Neural crest cell (in vitro differentiated cells): ENCODE measurements at places on chromosomes 4 and X. TPM values are rescaled to one million over a fixed set of nuclear protein-coding genes. Genes with fewer than 3 reads are reported as not detected.

DNA sequence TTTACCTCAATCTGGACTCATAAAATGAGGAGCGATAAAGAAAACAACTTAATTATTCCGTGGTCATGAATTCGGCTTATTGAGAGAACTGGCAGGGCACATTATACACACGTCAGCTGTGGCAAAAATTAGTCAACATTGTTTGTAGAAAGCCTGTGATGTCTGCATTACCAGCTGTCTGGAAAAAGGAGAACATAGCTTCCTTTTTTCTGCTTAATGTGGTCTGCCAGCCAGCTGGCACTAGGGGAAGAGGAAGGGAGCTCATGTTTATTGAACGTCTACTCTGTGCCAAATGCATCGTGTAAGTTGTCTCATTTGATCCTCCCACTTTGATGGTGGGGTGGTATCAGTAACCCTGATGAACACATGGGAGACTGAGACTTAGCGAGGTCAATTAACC is 367.6 kb downstream of the ARHGAP24 start:
- no peak for DNase-seq
- H3K36me3 ChIP-seq: no peaks in the 10 kb centered on the region
- H3K4me1 ChIP-seq: no peaks in the 10 kb centered on the region
- no peak overlapping the region for H3K4me3 ChIP-seq

- H3K27ac ChIP-seq: no peak overlapping the region
- no peaks in the 10 kb centered on the region for H3K36me3 ChIP-seq
- H3K4me1 ChIP-seq: no peaks in the 10 kb centered on the region
- H3K4me3 ChIP-seq: no peak overlapping the region
- DNase-seq: no peak
- no peaks in the 10 kb centered on the region for H3K27me3 ChIP-seq
Observed at GRCh38 chr4:120481756-120482155, 415.1 kb upstream of the MAD2L1 start.

GRCh38 chr4:85459736-85460135 is 15.2 kb upstream of the ARHGAP24 start:
- peaks cover 7% of the 10 kb centered on the region for H3K4me1 ChIP-seq
- DNase-seq: no peak
- no peaks in the 10 kb centered on the region for H3K27me3 ChIP-seq
- H3K27ac ChIP-seq: no peak overlapping the region
- H3K36me3 ChIP-seq: no peaks in the 10 kb centered on the region
- no peak overlapping the region for H3K4me3 ChIP-seq

GRCh38 chr4:52976523-52977230 is 114.6 kb downstream of the RASL11B start:
- peaks cover 7% of the 10 kb centered on the region for H3K27me3 ChIP-seq
- no peak overlapping the region for H3K4me3 ChIP-seq
- no peak overlapping the region for H3K27ac ChIP-seq
- no peak for DNase-seq

Gene CCNA2
- total RNA-seq: 85.2 and 85.3 TPM in 2 replicates

GRCh38 chrX:103495786-103496185 is 23.5 kb downstream of the RAB40A start:
- H3K27ac ChIP-seq: no peak overlapping the region
- H3K4me3 ChIP-seq: no peak overlapping the region
- no peaks in the 10 kb centered on the region for H3K4me1 ChIP-seq
- no peaks in the 10 kb centered on the region for H3K27me3 ChIP-seq
- no peak for DNase-seq
- H3K36me3 ChIP-seq: peaks cover 7% of the 10 kb centered on the region

DNA sequence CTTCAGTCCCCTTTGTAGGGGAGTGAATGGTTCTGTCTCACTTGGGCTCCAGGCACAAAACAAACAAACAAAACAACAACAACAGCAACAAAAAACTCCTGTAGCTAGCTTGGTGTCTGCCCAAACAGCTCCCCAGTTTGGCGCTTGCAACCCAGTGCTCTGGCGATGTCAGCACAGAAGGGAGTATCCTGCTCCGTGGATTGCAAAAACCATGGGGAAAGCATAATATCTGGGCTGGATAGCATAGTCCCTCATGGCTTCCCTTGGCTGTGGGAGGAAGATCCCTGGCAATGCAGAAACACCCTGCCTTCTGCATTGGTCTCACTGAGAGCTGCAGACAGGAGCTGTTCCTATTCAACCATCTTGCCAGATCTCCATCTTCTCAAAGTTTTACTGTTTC is 39.7 kb downstream of the UGT2B17 start:
- no peaks in the 10 kb centered on the region for H3K4me1 ChIP-seq
- no peaks in the 10 kb centered on the region for H3K36me3 ChIP-seq
- no peak overlapping the region for H3K4me3 ChIP-seq
- no peak overlapping the region for H3K27ac ChIP-seq

DNA sequence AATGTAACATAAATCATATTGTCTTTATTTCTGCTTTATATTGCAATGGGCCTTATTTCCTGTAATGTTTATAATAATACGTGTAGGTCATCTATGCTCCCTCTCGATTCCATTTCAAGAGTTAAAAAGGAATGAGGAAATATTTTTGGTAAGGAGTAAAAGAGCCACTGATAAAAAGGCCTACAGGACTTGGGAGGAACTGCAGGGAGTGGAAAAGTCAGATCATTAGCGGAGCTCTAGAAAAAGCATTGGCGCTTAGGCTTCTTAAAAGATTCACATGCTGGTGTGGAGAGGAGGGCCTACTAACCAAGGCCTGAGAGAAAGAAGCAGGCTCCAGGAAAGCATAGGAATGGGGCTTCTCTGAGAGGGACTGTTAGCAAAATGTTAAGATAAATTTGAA is 82.9 kb upstream of the PNPLA4 start:
- no peak overlapping the region for H3K4me3 ChIP-seq
- H3K36me3 ChIP-seq: no peaks in the 10 kb centered on the region
- no peaks in the 10 kb centered on the region for H3K4me1 ChIP-seq
- DNase-seq: no peak
- H3K27me3 ChIP-seq: no peaks in the 10 kb centered on the region

DNA sequence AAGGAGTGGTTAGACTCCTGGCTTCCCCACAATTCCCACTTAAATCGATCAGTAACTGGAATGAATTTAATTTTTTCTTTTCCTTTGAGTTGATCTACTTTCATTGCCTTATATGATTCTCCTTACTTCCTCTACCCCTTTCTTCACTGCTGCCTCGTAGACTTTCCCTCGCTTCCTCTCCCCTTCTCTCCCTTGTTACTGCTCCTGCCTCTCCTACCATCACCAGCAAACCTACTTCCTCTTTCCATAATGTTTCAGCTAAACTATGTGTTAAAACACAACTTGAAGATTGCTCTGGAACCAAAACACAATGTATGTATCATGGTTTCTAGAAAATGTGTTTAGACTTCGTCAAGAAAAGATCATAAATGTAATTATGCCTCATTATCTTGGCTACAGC is 132.0 kb upstream of the TET2 start:
- DNase-seq: no peak
- no peaks in the 10 kb centered on the region for H3K36me3 ChIP-seq
- H3K27ac ChIP-seq: no peak overlapping the region
- H3K4me3 ChIP-seq: no peak overlapping the region
- no peaks in the 10 kb centered on the region for H3K4me1 ChIP-seq

- no peak overlapping the region for H3K4me3 ChIP-seq
- no peak for DNase-seq
- no peaks in the 10 kb centered on the region for H3K4me1 ChIP-seq
- H3K27ac ChIP-seq: no peak overlapping the region
- peaks cover 1% of the 10 kb centered on the region for H3K27me3 ChIP-seq
Observed at GRCh38 chr4:951186-951585, 18.9 kb downstream of the TMEM175 start.

DNA sequence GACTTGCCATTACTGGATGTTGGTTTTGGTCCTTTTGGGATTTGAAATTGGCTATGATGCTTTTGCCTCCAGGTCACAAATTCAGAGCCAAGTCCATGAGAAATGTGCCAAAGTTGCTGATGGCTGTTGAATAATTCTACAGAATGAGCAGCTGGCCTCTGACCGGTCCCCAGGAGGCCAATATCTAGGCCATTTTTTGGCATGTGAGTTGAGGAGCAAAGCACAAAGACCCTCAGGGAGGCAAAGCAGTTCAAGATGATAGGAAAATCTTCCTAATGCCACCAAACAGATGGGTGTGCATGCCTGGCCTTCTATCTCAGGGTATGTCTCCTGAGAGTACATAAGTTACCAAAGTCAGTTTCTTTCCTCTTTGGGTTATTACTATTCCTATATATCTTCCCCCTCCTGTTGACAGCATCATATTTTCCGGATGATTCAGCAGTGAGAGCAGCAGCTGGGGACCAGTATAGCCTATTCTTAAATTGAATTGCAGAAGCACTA is 44.4 kb downstream of the SEL1L3 start:
- H3K4me1 ChIP-seq: peaks cover 12% of the 10 kb centered on the region
- DNase-seq: no peak
- H3K27me3 ChIP-seq: no peaks in the 10 kb centered on the region
- H3K27ac ChIP-seq: no peak overlapping the region
- H3K36me3 ChIP-seq: no peaks in the 10 kb centered on the region

Gene DCAF4L1
- total RNA-seq: 0.20 and 0.26 TPM in 2 replicates

GRCh38 chr4:148481636-148482035 is 39.4 kb upstream of the NR3C2 start:
- peaks cover 3% of the 10 kb centered on the region for H3K27me3 ChIP-seq
- DNase-seq: no peak
- H3K4me3 ChIP-seq: no peak overlapping the region
- no peaks in the 10 kb centered on the region for H3K36me3 ChIP-seq
- no peaks in the 10 kb centered on the region for H3K4me1 ChIP-seq
- H3K27ac ChIP-seq: no peak overlapping the region

- DNase-seq: no peak
- no peaks in the 10 kb centered on the region for H3K36me3 ChIP-seq
- H3K4me1 ChIP-seq: no peaks in the 10 kb centered on the region
Observed at GRCh38 chr4:39655211-39655610, 16.5 kb upstream of the SMIM14 start.

DNA sequence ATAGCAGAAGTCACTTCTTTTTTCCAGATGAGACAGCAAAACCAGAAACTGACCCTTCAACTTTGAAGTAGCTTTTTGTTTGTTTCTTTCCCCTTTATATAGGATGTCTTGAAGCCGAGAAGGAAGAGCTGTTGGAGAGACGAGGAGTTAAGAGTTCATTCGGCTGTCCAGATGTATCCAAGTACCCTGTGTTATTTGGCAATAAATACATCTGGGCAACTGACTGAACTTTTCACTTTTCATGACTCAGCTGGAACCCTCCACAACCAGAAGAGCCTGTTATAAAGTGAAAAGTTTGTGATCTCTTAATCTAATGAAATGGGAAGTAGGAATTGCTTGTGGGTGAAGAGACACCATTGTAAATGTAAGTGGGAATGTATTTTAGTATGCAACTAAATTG is 131.2 kb downstream of the HTR2C start:
- DNase-seq: no peak
- H3K27me3 ChIP-seq: peaks cover 4% of the 10 kb centered on the region
- no peak overlapping the region for H3K27ac ChIP-seq

Gene SH2D1A
- 1.5 and 1.9 TPM in 2 replicates for total RNA-seq

GRCh38 chr4:173520921-173521466 is 9.0 kb downstream of the HAND2 start:
- peaks cover 21% of the 10 kb centered on the region for H3K4me1 ChIP-seq
- H3K27ac ChIP-seq: no peak overlapping the region
- peaks cover 100% of the 10 kb centered on the region for H3K27me3 ChIP-seq
- DNase-seq: no peak
- H3K36me3 ChIP-seq: no peaks in the 10 kb centered on the region
- H3K4me3 ChIP-seq: peak overlapping the region; percentile 78

DNA sequence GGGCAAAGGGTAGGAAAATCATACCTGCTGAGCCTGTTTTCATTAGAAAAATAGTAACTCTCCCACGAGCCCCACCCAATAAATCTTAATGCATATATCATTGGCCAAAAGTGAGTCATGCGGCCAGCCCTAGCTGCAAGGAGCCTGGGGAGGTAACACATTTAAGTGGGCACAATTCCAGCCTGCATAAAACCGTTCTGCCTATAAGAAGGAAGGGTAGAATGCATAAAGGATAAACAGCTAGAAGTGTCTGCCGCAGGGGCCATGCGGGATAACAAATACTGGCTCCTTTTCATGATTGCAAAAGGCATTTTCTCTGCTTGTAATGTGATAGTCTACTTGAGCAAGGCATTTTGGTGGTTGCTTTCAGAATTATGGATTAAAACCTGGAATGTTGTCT is 37.1 kb downstream of the EFHC2 start:
- H3K4me3 ChIP-seq: no peak overlapping the region
- no peaks in the 10 kb centered on the region for H3K36me3 ChIP-seq
- H3K4me1 ChIP-seq: no peaks in the 10 kb centered on the region
- H3K27me3 ChIP-seq: no peaks in the 10 kb centered on the region
- DNase-seq: no peak
- H3K27ac ChIP-seq: no peak overlapping the region

GRCh38 chrX:34270434-34270833 is 138.3 kb upstream of the FAM47A start:
- H3K27me3 ChIP-seq: no peaks in the 10 kb centered on the region
- no peak for DNase-seq
- H3K4me1 ChIP-seq: peaks cover 7% of the 10 kb centered on the region
- H3K27ac ChIP-seq: no peak overlapping the region
- no peaks in the 10 kb centered on the region for H3K36me3 ChIP-seq

Gene BMP3
- total RNA-seq: 0.34 and 0.40 TPM in 2 replicates

Gene ACE2
- not detected in 2 replicates for total RNA-seq

Gene FATE1
- total RNA-seq: not detected in 2 replicates

DNA sequence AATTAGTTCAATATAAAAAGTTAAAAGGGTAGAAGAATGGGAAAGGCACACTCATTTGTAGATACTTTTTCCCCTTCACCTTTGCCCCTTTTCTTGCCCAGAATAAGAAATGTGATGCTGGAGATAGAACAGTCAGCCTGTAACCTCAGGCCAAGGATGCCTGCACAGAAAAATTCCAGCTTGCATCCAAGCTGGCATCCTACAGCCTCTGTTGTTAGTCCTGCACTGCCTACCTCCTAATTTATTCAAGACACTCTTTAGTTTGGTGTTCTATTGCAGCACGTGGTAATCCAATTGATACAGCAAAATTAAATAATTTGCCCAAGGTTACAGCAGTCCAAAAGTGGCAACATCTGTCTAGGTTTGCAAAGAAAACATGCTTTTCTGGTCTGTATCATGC is 9.7 kb upstream of the USO1 start:
- DNase-seq: no peak
- no peak overlapping the region for H3K27ac ChIP-seq
- no peaks in the 10 kb centered on the region for H3K27me3 ChIP-seq

DNA sequence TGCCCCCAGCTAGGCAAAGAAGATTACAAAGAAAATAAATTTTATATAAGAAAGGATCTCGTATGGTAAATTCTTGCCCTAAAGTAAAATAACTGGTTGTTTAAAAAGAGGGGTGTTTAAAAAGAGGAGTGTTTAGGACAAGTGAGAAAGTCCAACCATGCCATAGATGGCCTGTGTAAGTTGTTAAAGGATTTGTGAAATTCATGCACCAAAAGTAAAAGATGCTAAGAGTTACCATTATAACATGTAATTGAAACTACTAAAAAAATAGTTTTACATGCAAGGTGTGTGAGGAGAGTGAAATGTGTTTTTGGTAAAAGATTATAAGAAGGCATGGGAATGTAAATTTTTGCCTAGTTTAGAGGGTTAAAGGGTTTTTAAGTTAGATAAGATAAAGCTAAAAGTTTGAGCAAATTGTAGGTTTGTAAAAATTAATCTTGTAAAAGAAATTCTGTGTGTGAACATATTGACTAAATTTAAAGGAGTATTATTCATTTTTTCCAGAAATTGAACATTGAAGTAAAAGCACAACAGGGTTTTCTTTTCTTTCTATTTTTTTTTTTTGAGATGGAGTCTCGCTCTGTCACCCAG is 20.1 kb downstream of the HTT-AS start:
- no peak for DNase-seq
- no peak overlapping the region for H3K27ac ChIP-seq
- H3K27me3 ChIP-seq: peaks cover 22% of the 10 kb centered on the region

- DNase-seq: no peak
- no peaks in the 10 kb centered on the region for H3K36me3 ChIP-seq
- no peak overlapping the region for H3K27ac ChIP-seq
- no peaks in the 10 kb centered on the region for H3K4me1 ChIP-seq
- H3K27me3 ChIP-seq: no peaks in the 10 kb centered on the region
- no peak overlapping the region for H3K4me3 ChIP-seq
Observed at GRCh38 chr4:97582890-97583289, 560.4 kb downstream of the STPG2 start.
